ENCODE measurements at places on chromosomes 2 and 18.

DNA sequence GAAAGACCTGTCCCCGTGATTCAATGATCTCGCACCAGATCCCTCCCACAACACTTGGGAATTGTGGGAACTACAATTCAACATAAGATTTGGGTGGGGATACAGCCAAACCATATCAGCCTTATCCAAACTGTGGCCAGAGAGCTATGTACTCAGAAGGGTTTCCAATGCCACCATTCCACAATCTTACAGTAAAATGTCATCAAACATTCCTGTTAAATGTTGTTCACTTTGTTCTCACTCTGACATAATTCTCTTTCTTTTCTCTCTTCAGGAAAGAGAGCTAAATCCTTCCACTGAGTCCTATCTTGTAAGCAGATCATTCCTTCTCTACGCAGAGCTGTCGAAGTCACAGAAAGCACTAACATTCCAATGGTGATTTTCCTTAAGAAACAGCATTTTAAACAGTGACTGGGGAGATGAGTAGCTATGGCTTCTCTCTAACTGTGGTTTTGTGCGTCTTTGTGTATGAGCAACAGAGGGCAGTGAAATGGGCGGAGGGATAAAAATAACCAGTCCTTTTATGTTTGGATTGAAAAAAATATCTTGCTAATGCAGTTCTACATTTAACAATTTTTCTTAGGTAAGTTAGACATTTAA is 684.7 kb downstream of the EPHA4 start:
- DNase-seq, result no peak

DNA sequence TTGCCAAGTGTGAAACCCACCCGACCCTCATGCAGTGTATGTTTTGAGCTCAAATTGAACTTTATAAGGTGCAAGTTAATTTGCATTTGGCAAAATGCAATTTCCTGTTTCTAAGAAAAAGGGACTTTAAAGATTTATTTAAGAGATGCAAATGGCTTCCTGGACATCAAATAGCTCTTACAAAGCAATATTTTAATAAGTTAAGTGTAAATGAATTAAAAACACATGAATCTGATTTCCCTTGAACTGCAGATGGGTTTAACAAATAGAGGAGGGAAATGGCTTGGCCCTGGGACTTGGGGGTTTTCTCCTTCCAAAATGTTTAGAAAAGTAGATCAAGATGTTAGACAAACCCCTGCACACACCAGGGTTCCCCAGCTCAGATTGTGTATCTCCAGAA is 116.0 kb downstream of the EN1 start:
- DNase-seq, result no peak

GRCh38 chr2:45276914-45277313 is 267.7 kb upstream of the SIX2 start:
- DNase-seq, result no peak

DNA sequence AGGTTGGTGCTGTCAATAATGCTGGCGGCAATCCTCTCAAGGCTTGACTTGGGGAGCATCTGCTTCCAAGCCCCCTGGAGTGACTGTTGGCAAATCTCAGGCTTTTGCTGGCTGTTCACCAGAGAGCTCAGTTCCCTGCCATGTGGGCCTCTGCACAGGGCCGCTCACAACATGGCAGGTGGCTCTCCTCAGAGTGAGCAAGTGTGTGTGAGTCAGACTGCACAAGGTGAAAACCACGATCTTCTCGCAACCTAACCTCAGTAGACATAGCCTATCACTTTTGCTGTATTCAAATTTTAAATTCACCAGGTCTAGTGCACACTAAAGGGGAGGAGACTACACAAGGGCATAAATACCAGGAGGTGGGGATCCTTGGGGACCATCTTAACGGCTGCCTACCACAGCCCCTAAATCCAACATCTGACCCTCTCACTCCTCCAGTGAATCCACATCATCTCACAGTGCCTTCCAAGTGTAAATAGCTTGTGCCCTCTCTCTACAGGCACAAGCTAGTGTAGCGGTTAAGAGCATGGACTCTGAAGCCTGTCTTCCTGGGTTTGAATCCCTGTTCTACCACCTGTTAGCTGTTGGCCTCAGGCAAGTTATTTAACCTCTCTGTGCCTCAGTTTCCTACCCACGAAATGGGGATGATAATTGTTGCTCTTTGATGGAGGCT is 187.7 kb upstream of the CXCR4 start:
- peak; percentile 77 for DNase-seq

DNA sequence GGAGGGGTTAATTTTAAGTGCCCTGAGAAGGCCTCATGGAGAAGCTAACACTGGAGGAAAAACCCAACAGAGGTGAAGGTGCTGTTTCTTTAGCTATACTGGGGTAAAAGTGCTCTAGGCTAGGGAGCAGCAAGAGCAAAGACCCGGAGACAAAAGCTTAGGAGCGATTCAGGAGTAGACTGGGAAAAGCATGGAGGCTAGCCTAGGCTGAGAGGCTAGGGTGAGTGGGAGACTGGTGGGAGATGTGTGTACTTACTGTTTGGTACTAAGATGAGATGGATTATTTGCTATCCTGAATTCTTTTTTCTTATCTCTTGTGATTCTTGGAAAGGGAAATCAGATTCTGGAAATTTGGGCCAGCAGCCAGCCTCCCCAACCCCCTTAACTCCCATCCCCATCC is 2.0 kb downstream of the GIGYF2 start:
- no peak for DNase-seq

DNA sequence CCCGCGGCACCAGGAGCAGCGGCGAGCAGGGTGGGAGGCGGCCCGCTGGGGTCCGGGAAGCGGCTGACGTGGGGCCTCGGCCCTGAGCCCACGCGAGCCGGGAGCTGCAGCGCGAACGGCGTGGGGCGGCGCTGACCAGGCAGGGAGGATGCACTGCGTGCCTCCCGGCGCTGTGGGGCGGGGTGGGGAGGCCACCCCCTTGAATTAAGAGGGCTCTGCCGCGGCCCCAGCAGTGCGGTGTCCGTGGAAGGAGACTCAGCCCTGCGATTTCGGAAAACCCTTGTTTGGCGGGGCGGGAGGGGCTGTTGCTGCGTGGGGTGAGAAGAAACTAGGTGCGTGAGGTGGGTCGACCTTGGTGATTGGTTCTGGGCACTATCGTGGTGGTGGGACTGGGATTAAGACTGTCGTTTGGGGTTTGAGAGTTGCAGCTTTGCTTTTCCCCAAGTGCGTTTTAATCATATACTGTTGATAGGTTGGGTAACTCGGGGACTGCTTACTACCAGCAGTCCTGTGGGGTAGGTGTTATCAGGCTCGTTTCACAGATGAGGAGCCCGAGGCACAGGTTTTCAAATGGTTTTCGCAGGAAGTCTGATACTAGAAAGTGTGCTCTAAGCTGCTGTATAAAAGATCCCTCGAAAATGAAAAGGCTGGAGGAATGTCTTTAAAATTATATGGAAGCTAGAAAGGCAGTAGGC is 722 bp downstream of the ACSL3 start:
- peak; percentile 65 for DNase-seq

DNA sequence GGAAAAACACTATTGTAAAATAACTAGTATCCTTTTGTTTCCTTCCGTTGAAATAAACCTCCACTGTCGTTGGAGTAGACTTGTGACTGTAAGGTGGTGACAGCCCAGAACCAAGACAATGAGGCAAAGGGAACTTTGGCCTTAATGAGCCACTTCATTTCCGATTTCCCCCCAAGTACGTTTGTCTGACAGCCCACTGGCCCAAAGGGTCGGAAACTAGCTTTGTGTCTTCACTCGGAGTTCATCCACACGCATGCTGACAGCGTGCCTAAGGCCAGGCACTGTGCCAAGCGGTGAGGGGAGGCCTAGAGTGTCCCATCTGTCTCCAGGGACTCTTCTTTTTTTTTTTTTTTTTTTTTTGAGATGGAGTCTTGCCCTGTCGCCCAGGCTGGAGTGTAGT is 21.0 kb downstream of the HJURP start:
- DNase-seq, result no peak

DNA sequence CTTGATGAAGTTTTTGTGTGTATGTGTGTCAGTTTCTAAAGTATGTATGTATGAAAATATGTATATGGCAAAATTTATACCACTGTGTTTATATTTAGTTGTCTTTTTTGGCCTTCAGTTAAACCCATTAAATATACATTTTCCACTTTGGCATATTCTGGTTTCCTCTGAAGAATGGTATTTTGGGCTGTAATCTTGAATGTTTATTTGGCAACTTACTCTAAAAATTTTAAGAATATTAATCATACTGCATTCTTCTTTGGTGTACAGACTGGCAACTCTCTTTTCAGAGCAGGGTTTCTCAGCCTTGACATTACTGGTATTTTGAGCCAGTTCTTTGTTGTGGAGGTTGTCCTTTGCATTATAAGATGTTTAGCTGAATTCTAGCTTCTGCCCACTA is 27.9 kb upstream of the CCBE1 start:
- DNase-seq, result no peak

- no peak for DNase-seq
Measured at GRCh38 chr2:179248024-179248348, 16.6 kb downstream of the SESTD1 start.

GRCh38 chr2:73937103-73937885 is 10.6 kb downstream of the DGUOK start:
- no peak for DNase-seq

DNA sequence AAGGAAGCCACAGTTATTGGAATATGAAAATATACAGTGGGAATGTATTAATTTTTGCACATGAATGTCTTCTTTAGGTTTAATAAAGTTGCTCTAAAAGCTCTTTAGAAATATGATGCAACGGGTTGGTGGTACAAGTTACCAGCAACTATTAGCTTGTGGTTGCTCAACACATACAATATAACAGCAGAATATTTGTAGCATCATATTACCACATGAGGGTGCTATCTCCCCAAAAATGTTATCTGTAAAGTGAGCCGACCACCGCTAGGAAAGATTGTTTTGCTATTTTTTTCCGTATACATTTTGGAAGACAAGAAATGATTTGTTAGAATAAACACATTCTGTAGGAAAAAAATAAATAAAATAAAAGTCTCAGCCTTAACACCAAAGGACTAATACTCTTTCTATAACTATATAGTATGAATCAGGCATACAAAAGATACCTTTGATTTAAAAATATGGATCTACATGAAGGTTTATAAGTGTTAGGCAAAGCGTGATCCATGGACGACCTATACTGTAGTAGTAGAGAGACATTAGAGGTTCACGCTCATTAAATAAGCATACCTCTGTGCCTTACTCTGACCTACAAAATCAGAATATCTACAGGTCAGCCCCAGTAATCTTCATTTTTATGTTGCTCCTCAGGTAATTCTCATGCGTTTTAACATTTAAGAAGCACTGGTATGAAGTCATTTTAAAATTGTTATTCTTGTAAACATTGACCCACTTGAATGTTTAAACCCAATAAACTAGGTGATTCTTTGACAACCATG is 1110.6 kb upstream of the ACVR2A start:
- DNase-seq, result no peak

- no peak for DNase-seq
Measured at GRCh38 chr2:129812071-129812470, 167.4 kb upstream of the RAB6C start.

Measured in stimulated activated effector memory CD8-positive, alpha-beta T cell treated with anti-CD3 and anti-CD28 coated beads, Interleukin-12 subunit alpha, Interleukin-12 subunit beta, amount 100 ng/mL, for 72 hours (primary cell).